ENCODE measurements at places on chromosomes 13 and 19.

GRCh38 chr19:45578861-45579260 lies 5.7 kb downstream of the OPA3 start:
- DNase-seq = no peak

DNA sequence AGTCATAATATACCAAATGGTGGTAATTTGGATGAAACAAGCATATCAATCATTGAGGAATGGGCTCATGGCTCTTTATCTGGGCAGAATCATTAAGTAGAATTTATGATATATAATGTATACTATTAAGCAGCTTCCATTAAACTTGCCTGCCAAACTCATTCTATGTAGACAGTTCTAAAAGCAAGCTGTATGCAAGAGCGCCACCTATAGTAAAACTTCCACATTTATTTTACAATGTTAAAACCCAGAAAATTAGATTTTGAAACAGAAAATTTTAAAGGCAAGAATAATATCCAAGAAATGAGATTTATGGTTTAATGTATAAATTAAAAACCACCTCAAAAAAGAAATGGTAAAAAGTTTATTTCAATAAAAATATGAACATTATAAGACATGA lies 161.5 kb downstream of the MZT1 start:
- DNase-seq = no peak

DNA sequence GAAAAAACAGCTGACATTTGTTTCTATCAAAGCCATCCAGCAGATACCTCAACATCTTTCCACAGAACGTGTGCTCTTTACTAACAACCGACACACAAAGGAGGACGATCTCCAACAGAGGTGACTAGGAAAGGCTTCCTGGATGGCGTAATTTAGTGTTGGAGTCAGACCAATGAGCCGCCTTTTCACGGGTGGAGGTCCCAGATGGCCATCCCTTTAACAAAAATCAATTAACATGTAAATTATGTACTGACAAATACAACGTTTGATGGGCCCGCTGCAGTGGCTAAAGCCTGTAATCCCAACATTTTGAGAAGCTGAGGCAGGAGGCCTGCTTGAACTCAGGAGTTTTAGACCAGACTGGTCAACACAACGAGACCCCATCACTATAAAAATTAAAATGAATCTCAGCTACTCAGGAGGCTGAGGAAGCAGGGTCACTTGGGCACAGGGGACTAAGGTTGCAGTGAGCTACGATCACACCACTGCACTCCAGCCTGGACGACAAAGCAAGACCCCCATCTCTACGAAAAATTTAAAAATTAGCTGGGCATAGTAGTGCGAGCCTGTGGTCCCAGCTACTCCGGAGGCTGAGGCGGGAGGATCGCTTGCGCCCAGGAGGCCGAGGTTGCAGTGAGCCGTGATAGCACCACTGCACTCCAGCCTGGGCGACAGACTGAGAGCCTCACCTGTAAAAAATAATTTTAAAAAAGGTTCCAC lies 1.2 kb upstream of the DPY19L3 start:
- DNase-seq = no peak

DNA sequence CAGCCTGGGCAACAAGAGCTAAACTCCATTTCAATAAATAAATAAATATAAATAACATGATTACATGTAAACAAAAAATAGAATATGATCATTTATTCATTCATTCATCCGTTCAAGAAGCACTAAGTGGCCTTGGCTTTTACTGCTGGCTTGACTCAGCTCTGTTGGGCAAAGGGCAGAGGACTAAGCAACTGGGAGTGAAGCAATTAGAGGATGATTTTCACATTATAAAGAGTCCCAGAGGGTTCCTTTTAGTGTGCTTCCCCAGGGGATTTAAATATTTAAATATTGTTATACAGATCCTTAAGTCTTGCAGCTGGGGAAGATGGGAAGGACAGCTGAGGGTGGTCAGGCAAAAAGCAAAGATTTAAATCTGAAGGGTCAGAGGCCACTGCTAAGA lies 34.9 kb upstream of the FLT1 start:
- DNase-seq = no peak

GRCh38 chr13:111948281-111948680 lies 118.7 kb upstream of the SOX1 start:
- DNase-seq = no peak
